ENCODE measurements at places on chromosomes 1 and 21.

DNA sequence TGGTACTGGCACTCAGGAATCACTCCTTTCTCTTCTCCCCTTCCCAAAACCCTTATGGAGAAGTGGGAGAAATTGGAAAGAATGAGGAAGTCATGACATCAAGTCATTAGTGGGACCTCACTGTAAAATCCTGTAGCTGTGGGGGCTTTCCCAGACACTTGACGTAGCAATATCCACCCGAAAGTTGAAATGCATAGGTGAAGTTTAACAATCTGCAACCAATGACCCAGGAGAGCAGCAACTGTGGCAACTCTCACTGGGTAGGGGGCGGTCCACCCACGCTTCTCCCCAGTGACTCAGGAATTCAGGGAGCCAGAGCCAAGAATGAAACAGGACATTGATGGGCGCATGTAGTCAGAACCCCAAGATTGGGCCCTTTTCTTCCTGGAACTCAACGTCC, 27.0 kb downstream of the ABCA4 start:
- DNase-seq = no peak

DNA sequence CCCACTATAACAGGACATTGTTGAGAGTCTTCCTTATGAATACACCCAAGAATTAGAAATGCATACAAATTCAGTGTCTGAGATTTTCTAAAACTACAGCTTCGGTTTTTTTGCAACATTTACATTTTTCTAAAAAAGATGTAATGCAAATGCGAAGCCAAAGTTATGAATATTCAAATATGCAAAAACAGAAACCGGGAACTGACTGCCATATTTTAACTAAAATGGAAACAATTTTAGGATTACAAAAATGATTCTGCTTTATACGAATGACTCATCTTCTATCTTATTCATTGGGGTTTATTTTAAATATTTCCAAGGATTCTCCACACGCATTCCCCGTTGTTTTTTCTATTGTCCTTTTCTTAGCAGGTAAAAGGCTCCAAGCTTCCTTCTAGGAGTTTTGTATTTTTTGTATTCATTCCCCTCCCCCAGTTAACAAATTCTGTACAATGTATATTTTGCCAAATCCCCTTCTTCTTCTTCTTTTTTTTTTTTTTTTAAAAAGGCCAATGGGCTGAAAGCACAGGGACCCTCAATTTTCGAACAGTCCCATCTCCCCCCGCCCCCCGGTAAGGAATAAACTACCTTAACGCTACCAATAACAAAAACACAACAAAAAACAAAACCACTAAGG, 1.0 kb downstream of the ARPC5 start:
- DNase-seq = no peak

GRCh38 chr1:168300626-168301025, 19.9 kb downstream of the TBX19 start:
- DNase-seq = no peak

DNA sequence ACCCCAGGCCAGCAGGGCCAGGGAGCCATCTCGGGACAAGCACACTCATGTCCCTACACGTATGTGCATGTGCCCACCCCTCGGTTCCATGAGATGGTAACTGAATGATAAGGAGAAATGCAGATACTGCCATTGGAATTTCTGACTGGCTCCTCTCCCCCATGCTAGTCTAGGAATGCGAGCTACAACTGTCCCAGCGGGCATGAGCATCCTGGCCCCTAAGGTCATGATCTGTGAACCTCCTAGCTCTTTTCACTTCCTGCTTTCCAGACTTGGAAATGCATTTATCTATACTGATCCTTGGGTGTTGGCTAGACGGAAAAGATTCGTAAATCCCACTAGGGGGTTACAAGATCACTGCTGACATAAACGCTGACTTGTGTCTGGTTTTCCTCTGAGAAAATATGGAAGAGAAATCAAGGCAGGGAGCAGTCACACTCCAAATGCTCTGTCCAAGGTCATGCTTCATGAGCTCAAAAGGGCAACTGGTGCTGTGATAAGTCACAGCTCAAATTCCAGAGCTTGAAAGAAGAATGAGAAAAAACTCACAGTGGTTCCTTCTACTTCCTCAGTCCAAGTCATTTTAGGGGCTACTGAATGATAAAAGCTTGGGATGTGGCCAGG, 49.8 kb downstream of the SLC45A1 start:
- no peak for DNase-seq

DNA sequence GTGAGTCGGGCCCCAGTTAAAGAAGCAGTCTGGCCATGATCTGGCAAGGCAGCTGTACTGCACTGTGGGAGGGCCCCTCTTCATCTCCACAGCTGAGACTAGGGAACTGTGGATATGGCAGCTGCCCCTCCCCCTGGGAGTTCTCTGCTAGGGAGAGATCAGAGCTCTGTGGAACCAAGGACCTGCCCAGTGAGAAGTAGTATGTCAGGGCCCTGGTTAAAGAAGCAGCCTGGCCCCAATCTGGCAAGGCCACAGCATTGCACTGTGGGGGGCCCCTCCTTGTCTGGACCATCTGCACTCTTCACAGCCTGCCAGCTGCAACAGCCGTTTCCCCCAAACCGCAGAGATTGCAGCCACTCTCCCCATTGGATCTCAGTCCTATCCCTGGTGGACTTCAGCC, 208.5 kb downstream of the DNAH14 start:
- no peak for DNase-seq

DNA sequence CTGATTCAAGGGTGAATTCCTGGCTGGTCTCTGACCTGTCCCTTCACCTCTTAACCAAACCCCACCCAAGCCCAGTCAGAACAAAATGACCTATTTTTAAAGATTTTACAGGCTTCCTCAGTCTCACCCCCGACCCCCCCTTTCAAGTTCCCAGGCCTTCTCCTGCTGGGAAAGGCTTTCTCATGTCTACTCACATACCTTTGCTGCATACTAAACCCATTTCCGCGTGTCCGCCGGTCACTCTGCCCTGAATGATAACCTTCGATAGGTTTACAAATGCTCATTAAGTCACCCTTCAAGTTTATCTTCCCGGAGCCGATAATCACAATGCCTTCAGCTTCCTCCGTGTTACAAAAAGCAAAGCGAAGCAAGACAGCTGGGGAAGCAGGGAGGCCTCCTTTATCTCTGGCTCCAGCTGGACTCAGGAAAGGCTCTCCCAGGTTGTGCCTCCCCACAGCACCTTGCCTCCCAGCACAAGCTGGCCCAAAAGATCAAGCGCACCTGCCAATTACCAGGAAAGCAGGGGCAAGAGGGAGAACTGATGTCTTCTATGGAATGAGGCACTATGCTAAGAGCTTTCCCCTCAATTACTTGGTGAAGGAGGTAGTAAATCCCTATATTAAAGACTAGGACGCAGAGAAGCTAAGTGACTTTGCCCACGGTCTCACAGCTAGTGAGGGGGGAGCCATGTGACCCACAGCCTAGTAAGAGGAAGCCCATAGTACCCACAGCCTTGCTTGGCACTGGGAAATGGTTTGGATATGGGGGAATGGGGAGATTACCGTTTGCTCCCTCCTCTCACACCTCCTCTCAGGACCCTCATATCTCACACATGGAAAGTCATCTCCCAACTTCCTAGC, 15.9 kb downstream of the SMIM12 start:
- DNase-seq = no peak

- no peak for DNase-seq
These were observed 145.3 kb downstream of the TNFSF18 start for GRCh38 chr1:172905452-172905851.

GRCh38 chr1:206575165-206575893, 36.9 kb downstream of the EIF2D start:
- DNase-seq = no peak

DNA sequence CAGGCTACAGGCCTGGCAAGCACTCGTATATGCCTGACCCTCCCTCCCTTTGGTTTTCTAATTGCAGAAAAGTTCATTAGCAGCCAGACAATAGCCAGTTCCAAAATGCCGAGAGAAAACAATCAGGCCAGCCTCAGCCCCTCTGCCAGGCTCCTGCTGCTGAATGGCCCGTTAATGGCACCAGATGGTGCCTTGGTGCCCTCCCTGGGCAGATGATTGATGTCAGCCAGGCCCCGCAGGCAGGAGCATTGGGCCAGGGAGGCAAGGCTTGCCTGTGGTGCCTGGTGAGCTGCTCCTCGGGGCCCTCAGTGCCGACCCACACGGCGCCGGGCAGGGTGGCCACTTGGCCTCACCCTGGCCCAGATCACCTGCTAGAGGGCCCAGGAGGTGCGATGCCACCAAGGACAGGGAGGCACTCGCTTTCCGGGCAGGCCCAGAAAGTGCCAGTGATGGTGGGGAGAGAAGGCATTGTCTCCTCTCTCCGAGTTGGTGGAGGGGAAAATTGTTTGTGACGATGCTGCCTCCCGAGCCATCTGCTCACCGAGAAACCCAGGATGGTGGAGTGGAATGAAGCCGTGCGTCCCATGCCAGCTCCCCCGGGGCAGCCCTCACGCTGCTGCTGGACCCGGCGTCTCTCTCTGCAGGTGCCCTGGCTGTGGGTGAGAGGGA, 28.1 kb downstream of the QSOX1 start:
- DNase-seq = no peak

GRCh38 chr1:44664730-44665370, 9.4 kb downstream of the TMEM53 start:
- DNase-seq = no peak

DNA sequence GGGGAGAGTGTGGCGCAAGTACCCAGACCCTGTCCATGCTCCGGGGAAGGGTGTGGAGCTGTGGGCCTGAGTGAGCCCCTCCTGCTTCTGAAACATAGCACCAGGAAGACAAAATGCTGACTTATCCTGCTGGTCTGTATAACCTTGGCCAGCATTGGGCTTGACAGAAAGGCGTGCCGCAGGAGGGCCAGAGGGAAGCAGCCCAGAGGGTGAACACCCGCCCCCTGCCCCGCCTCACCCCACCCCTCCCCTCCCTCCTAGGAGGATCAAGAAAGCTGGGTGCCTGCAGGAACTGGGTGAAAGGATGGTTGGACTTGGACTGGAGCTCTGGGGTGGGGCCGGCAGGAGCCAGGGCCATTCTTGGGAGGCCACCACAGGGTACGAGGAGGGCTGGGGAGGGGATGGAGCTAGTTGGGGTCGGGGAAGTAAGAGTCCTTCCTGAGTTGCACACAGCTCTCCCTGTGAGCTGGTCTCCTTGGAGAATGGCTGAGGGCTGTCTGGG, 27.1 kb downstream of the PTPRF start:
- no peak for DNase-seq

- DNase-seq = no peak
These were observed 6.9 kb downstream of the LAX1 start for GRCh38 chr1:203771901-203772301.

- DNase-seq = no peak
These were observed 37.3 kb downstream of the PABPC4 start for GRCh38 chr1:39539252-39539790.

DNA sequence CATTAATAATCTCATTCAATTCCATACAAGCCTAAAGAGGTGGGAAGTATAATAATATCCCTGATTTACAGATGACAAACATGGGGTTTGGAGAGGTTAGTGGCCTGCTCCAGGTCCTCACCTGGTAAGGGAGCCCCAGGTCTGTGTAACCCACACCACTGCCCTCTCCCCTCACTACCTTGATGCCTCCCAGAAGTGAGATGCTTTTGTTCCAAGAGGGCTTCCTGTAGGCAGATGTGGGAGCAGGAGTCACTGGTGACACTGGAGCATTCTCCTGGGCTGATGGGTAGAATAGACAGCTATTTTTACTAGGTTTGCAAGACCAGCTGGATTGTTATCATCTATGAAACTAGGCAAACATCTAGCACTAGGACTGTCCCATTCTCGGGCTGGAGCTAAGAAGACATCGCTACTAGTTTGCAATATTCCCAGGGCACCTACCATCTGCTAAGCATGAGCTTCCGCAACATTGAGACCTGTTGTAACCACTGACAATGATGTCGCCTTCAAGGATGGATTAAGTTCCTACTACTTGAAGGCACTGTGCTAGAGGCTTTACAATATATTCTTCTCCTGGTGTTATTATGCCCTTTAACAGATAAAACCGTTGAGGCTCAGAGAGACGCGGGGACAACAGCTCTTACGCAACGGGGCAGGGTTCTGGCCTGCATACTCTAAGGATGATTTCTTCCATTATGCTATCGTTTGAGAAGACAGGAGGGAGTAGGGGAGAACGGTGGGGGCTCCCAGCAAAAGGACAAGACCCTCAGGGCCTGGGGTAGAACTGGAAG, 35.0 kb downstream of the BATF3 start:
- DNase-seq = no peak

- no peak for DNase-seq
These were observed 111.4 kb upstream of the TIAM1 start for GRCh38 chr21:31455506-31455905.

DNA sequence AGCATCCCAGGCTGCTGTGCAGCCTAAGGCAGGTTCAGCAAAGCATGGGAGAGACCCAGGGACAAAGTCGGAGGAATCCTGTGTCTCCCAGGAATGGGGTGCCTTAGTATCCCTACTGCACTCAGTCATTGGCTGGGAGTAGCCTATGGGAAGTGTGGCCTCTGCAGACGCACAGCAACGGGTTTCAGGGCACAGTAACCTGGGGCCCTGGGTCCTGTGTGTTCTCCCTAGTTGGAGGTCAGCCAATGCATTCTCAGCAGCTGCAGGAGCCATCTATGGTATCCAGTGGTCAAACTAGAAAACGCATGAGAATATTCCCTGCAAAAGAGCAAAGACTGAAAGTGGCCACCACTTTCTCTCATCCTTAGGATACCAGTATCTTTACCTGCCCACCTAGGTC, 13.7 kb upstream of the C1orf21 start:
- DNase-seq = no peak

- DNase-seq = no peak
These were observed 2.4 kb downstream of the CCN1 start for GRCh38 chr1:85582687-85583591.

DNA sequence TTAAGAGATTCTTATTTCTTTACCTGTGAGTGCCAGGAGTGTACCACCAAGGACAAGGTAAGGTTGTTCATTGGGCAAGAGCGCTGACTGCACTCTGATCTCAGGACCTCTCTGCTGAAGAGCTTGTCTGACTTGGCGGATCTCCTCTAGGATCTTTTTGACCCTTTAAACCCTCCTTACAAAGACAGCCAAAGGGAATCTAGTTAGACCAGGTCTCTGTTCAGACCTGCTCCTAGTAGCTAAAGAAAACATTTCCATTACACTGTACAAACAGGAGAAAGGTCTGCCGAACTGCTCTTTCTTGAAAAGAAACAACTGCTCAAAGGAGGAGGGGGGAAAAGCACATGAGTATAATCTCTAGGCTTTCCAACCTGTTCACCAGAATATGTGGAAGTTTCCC, 49.3 kb downstream of the SMYD2 start:
- no peak for DNase-seq

GRCh38 chr1:172469717-172470116, 25.8 kb upstream of the PIGC start:
- no peak for DNase-seq
